ENCODE measurements at places on chromosomes 1 and 21.

DNA sequence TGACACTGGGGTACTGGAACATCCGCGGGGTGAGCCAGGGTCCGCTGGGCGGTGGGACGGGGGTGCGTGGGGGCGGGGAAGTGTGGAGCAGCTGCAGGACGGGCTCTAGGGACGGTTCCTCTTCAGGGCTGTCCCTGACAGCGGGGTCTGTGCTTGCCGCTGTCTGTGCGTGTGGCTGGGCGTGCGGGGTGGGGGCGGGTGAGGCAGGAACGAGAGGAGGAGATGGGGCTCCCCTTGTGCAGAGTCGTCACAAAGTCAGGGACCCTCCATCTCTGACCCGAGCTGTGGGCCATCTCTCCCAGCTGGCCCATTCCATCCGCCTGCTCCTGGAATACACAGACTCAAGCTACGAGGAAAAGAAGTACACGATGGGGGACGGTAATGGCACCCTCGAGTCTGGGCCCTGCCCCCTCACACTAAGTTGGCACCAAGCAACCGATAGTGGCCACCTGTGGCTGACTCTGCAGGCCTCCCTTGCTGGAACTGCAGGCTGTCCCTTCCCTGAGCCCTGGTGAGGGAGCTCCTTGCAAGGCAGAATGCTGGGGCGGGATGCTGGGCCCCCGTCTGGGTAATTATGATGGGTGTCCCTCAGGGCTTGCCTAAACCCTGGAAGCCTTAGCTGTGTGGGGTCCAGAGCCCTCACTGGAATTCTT lies 392 bp downstream of the GSTM2 start:
- DNase-seq, result no peak

GRCh38 chr1:212797681-212798080 lies 6.0 kb downstream of the TATDN3 start:
- no peak for DNase-seq

- no peak for DNase-seq
Measured at GRCh38 chr1:45824607-45825006, 21.2 kb downstream of the MAST2 start.

- no peak for DNase-seq
Measured at GRCh38 chr1:218297867-218298266, 12.8 kb downstream of the RRP15 start.
